ENCODE measurements at places on chromosomes 13 and 19. TPM values are rescaled to one million over a fixed set of nuclear protein-coding genes. Genes with fewer than 3 reads are reported as not detected.

SSC5D gene
- polyA plus RNA-seq, result 1.4 TPM

B3GLCT gene
- 7.4 TPM for polyA plus RNA-seq

KANK3 gene
- 1.0 TPM for polyA plus RNA-seq

PLIN5 gene
- 1.3 TPM for polyA plus RNA-seq

RASGRP4 gene
- not detected for polyA plus RNA-seq

ERICH4 gene
- not detected for polyA plus RNA-seq

GRAMD1A gene
- polyA plus RNA-seq, result 19.0 TPM

COX6B2 gene
- 0.17 TPM for polyA plus RNA-seq

IZUMO2 gene
- polyA plus RNA-seq, result not detected

CASP14 gene
- polyA plus RNA-seq, result not detected

FREM2 gene
- 0.19 TPM for polyA plus RNA-seq

CYSLTR2 gene
- 0.26 TPM for polyA plus RNA-seq

TMEM38A gene
- polyA plus RNA-seq, result 11.2 TPM

CRX gene
- not detected for polyA plus RNA-seq

PNMA8C gene
- polyA plus RNA-seq, result 16.1 TPM

ZNF331 gene
- 10.7 TPM for polyA plus RNA-seq

NXNL1 gene
- polyA plus RNA-seq, result not detected

SHISA7 gene
- 7.1 TPM for polyA plus RNA-seq

KCNN1 gene
- 9.9 TPM for polyA plus RNA-seq

GNG8 gene
- not detected for polyA plus RNA-seq

S1PR2 gene
- 6.7 TPM for polyA plus RNA-seq

WDR87 gene
- polyA plus RNA-seq, result not detected

ODAD3 gene
- 5.4 TPM for polyA plus RNA-seq

GAPDHS gene
- polyA plus RNA-seq, result not detected

SIGLEC12 gene
- polyA plus RNA-seq, result not detected

PSG6 gene
- not detected for polyA plus RNA-seq

GPR12 gene
- 6.7 TPM for polyA plus RNA-seq

POLD1 gene
- polyA plus RNA-seq, result 20.2 TPM

CABP5 gene
- not detected for polyA plus RNA-seq

Measured in neural cell (in vitro differentiated cells).